ENCODE measurements at places on chromosomes 1 and 21.

DNA sequence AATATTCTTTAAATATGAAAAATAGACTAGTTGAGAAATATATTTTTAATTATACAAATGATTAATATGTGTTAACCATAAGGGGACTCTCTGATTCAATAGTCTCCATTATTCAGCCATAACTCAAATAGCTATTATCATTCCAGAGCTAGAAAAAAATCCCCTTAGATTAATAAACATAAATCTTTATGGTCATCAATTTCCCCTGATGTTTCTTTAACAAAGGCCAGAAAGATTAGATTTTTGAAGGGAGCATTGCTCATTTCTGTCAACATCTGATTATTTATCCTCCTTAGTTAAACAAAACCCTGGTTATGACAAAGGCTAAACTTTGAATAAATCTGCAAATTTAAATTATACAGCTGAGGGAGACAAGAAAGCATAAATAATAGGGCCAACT is 215.7 kb downstream of the PLA2G4A start:
- no peak for DNase-seq

DNA sequence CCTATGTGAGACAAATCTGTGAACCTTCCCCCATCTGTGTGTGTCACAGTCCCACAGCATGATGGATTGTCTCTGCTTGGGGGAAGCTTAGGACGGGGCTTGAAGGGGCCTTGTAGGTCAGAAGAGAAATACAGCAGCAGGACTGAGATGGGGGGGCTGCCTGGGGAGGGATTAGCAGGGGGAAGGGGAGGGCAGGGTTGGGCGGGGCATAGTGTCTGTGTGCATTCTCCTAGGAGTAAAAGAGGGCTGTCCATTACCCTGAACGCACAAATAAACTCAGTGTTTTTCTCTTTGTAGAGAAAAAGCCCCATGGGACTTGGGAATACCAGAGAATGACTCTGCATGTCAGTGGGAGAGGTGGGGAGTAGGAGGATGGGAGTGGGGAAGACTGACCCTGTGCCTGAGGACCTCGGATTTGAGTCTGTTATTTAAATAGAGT is 16.4 kb downstream of the RNF220 start:
- DNase-seq: no peak

- DNase-seq: no peak
These were observed 662.9 kb downstream of the PLPP3 start for GRCh38 chr1:55916481-55916880.

GRCh38 chr21:45768740-45769048 is 125.2 kb downstream of the PCBP3 start:
- no peak for DNase-seq

DNA sequence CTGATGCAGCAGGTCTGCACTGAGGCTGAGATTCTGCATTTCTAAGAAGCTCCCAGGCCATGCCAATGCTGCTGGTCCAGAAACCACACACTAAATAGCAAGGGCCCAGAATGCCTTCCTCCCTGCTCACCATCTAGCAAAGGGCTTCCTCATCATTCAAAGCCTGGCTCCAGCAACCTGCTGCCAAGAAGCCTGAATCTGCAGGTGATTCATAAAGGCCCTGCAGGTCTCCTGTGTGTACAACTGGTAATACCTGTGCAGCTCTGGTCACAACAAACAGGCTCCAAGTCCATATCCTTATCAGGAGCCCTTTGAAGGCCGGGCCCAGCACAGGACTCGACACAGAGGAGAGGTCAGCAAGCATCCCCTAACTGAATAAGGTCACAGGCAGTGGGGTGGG is 26.7 kb downstream of the GLIS1 start:
- DNase-seq: no peak

DNA sequence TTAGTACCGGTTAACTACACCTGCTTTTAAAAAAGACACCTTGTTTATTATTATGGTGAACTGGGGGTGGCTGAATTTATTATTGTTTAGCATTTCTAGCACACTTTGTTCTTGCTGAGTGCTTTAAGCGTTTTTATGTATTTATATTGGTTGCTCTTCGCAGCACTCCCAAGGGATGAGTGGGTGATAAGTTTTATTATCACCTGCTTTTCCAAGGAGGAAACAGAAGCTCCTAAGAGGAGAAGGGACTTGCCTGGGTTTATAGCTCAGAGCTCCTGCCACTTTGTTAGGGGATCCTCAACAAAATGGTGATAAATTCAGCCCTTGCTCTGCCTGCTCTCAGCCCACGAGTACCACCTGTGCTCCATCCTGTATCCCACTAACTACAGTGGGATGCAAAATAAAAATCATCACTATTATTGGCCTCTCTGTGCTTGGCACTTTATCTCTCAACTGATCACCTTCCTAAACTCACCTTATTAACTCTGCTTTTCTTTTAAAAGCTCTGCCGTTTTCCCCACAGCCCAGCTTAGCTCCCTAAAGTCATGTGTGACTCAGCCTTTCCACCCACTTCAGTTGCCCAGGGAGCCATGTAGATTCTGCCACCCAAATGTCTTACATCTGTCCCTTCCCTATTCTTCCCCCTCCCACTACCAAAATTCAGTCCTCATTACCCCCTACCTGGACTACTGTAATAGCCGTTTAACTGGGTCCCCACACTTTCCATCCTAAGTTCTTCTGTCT is 44.5 kb downstream of the BCL9 start:
- DNase-seq: no peak

GRCh38 chr1:225981714-225982113 is 17.4 kb downstream of the SDE2 start:
- DNase-seq: no peak

DNA sequence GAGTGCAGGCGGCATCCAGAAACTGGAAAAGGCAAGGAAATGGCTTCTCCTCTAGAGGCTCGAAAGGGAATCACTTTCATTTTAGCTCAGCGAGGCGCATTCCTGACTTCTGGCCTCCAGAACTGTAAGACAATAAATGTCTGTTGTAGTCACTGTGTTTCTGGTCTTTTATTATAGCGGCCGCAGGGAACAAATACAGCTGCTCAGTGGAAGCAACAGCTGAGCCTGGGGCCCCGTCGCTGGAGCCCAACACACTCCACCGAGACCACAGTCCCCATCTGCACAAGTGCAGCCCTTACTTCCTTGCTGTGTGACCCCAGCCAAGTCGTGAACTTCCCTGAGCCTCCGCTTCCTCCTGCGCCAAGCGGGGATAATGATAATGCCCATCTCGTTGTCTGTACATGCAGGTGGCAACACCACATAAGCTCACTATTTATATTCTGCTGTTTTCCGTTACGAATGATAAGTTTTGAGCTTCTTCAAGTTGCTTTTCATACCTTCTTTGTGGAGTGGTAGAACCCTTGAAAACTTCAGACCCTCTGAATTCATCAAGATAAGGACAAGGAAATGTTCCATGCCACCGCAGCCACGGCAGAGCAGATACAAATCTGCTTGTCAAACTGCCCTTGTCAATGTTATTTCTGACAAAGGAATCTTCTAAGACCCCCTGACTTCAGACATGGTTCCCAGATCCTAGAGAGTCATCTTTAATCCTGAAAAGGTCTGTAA is 3.2 kb upstream of the LAPTM5 start:
- DNase-seq: no peak

DNA sequence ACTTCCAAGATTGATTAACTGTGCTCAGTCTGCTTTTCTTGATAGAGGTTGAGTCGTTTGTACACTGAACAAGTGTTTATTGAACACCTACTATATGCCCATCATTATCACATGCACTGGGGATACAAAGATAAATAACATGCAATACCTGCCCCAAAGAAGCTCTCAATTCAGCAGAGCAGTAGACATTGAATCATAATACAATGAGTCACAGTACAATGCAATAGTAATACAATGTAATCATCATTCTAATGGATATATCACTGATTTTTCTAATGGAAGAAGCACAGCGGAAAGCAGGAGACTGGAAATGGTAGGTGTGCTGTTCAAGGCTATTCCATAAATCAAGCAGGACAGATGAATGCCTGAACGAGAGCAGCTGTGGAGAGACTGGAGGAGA is 3.7 kb upstream of the SEC16B start:
- DNase-seq: no peak

GRCh38 chr1:46490406-46490655 is 695 bp downstream of the DMBX1 start:
- no peak for DNase-seq

GRCh38 chr1:7549277-7550161 is 221.6 kb upstream of the VAMP3 start:
- peak; percentile 25 for DNase-seq

Measured in natural killer cell (primary cell).